Left ventricle myocardium inferior (tissue), 1 donor: ENCODE measurements at places on chromosomes 2 and 18.

DNA sequence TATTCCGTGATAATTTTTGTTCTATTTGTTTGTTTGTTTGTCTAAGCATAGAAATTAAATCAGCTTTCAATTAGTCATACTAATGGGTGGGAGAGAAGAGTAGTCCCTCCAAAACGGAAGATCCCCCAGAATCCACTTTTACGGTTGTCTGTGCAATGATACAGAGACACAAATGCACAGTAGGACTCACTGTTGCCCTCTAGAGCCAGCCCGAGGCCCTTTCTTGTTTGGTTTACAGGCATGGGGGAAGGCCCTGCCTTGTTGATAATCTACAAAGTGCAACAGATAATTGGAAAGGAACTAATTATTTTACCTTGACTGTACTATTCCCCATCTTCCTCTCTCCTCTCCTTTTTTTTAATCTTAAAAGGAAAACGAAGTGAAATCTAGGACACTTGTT lies 121.1 kb downstream of the ACOXL start:
- H3K36me3 ChIP-seq = no peaks in the 10 kb centered on the region
- DNase-seq = no peak
- no peak overlapping the region for H3K27ac ChIP-seq
- no peaks in the 10 kb centered on the region for H3K4me1 ChIP-seq
- H3K4me3 ChIP-seq = no peak overlapping the region

GRCh38 chr2:231360401-231360800 lies 35.1 kb upstream of the B3GNT7 start:
- H3K27ac ChIP-seq = peak overlapping the region; percentile 33
- H3K4me3 ChIP-seq = no peak overlapping the region
- no peaks in the 10 kb centered on the region for H3K36me3 ChIP-seq
- peak; percentile 47 for DNase-seq
- no peaks in the 10 kb centered on the region for H3K27me3 ChIP-seq

DNA sequence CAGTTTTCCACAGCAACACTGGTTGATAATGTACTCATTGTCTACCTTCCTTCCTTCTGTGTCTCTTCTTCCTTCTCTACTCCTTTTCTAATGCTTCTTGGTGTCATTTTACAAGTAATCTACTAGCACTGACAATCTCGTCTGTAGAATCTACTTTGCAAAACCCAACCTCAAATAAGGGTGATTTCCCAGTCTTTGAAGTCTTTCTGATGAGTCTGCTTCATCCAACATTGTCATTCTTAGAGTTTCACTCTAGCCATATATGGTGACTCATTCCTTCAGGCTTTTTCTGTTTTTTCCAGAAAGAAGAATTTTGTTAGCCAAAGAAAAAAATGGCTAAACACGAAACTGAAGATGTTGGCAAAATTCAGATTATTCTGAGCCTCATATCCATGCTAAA lies 288.7 kb downstream of the MBD2 start:
- DNase-seq = no peak
- H3K36me3 ChIP-seq = no peaks in the 10 kb centered on the region
- H3K27ac ChIP-seq = no peak overlapping the region
- H3K4me1 ChIP-seq = no peaks in the 10 kb centered on the region
- H3K4me3 ChIP-seq = no peak overlapping the region
- no peaks in the 10 kb centered on the region for H3K27me3 ChIP-seq

- H3K27ac ChIP-seq = no peak overlapping the region
- H3K4me3 ChIP-seq = no peak overlapping the region
- no peak for DNase-seq
- no peaks in the 10 kb centered on the region for H3K36me3 ChIP-seq
- no peaks in the 10 kb centered on the region for H3K4me1 ChIP-seq
Measured at GRCh38 chr2:215874418-215874817, 138.9 kb downstream of the MREG start.

GRCh38 chr2:223922308-223922707 lies 22.8 kb downstream of the WDFY1 start:
- H3K36me3 ChIP-seq = peaks cover 9% of the 10 kb centered on the region
- peaks cover 47% of the 10 kb centered on the region for H3K4me1 ChIP-seq
- no peaks in the 10 kb centered on the region for H3K27me3 ChIP-seq
- no peak overlapping the region for H3K27ac ChIP-seq
